ENCODE measurements at places on chromosomes 1 and 21.

- no peak for DNase-seq
These were observed 202.0 kb downstream of the NFIA start for GRCh38 chr1:61284248-61284854.

GRCh38 chr1:240888039-240888786 is 276.3 kb upstream of the GREM2 start:
- peak; percentile 15 for DNase-seq

DNA sequence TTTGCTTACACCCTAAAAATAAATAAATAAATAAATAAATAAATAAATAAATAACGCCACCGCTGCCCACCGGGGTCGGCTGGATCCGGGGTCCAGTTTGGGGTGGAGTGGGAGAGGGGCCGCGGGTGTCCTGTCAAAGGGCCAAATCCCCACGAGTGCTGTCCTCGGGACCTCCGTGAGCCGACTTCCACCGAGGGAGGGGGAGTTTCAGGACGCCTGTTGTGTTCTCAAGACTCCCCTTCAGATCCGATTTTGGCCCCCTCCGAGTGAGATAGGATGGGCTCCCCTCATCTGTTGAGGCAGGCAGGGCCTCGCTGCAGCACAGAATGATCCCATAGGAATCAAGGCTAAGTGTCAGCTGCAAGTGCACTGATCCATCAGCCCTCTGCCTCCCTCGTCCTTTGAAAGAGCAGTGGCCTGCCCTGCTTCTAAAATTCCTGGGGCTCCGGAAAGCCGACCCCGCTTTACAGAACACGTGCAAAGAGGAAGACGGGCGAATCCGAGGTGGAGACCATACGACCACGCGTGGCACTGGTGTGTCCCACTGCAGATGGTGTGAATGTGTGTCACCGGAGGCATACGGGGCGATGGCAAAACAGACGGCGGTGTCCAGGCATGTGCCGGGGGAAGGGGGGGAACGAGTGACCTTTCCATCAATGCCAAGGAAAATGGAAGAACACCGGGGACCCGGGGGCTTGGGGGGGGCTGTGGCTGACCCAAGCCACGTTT is 3880.5 kb downstream of the SRGAP2C start:
- no peak for DNase-seq

GRCh38 chr1:61375082-61375880 is 292.9 kb downstream of the NFIA start:
- DNase-seq, result no peak

GRCh38 chr1:89459081-89459480 is 65.5 kb upstream of the LRRC8B start:
- no peak for DNase-seq

GRCh38 chr1:230149751-230150584 is 82.9 kb downstream of the GALNT2 start:
- DNase-seq, result peak; percentile 42

DNA sequence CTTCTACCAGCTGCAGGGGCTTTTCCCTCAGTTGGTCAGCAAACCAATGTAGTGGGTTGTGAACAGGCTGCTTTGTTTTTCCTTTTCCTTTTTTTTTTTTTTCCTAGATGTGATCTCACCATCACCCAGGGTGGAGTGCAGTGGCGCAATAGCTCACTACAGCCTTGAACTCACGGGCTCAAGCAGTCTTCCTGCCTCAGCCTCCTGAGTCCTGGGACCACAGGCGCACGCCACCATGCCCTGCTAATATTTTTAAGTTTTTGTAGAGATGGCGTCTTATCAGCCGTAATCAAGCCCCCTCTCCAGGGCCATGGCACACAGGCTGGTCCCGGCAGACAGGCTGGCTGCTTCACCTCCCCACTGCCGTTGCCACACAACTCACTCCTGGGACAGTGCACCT is 3.4 kb upstream of the TRIM11 start:
- no peak for DNase-seq

- no peak for DNase-seq
These were observed 554.3 kb upstream of the B3GALT2 start for GRCh38 chr1:193740762-193741161.

DNA sequence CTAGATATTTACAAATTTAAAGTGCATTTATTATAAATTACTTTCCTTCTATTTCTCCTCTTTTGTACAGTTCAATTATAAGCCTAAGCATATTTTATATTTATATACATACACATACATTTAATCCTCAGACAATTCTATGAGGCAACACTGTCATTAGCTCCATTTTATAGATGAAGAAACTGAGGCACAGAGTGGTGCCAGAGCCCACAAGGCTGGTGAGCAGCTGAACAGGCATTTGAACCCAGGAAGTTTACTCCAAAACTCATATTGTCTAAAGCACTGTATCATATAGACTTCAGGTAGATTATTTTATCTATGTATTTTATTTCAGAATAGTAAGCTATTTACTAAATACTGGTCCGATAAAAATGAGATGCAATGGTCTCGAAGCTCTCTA is 52.3 kb downstream of the PTP4A2 start:
- DNase-seq, result no peak

GRCh38 chr1:4393191-4393590 is 261.2 kb upstream of the AJAP1 start:
- DNase-seq, result no peak

DNA sequence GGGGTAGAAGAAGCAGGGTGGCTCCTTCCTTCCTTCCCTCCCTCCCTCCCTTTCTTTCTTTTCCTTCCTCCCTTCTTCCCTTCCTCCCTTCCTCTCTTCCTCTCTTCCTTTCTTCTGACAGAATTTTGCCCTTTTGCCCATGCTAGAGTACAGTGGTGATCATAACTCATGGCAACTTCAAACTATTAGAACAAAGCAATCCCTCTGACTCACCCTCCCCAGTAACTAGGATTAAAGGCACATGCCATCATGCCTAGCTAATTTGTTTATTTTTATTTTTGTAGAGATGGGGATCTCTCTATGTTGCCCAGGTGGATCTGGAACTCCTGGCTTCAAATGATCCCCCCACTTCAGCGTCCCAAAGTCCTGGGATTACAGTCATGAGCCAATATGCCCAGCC is 10.0 kb upstream of the RPE65 start:
- no peak for DNase-seq

- DNase-seq, result no peak
These were observed 81.0 kb downstream of the MAN1C1 start for GRCh38 chr1:25697435-25698217.

- peak; percentile 84 for DNase-seq
These were observed at the start of gene PRDX1 for GRCh38 chr1:45521413-45522323. Gene PRDX1 (minus strand): TSS chr1:45521884. CDS start chr1:45519043, 2,841 bp downstream.

DNA sequence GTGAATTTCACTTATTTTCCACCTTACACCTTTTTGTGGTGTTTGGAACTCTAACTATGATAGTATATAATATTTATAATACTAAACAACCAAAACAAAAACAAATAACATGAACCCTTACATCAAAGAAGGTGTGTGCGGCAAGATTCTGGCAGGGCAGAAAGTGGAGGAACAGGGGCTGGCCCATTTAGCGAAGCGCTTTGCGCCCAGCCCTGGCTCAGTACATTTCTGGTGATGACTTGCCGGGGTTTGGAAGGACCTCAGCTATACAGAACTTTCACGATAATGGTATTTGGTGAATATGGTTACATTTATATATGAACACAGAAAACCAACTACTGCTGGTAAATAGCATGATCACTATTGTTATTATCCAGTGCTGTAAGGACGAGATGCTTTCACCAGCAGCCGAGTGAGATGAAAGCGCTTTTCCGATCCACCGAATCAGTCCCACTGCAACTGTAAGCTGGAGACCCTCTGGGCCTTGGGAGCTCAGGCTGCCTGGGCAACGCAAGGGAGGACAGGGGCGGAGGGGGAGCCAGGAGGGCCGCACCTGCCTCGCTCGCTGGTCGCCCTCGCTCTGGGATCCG is 63.9 kb downstream of the CD247 start:
- DNase-seq, result peak; percentile 8

- DNase-seq, result no peak
These were observed 151.6 kb downstream of the TOMM20 start for GRCh38 chr1:234976861-234977680.

DNA sequence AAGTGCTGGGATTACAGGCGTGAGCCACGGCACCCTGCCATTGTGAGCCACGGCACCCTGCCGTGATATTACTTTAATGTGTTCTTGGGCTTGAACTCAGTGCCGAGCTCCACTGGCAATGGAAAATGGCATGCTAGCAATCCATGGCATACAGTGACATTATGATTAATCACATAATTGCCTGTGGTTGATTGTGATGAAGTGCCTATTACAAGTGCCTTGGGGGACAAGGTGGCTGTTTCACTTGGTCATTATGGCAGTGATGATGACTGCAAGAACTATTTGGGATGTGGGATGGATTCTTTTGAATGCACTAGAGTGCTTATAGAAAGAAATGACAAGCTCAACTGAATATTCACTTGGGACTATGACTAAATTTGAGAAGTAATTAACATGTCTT is 22.3 kb upstream of the HPCAL4 start:
- DNase-seq, result no peak

GRCh38 chr1:55472784-55473183 is 257.6 kb upstream of the USP24 start:
- DNase-seq, result no peak

DNA sequence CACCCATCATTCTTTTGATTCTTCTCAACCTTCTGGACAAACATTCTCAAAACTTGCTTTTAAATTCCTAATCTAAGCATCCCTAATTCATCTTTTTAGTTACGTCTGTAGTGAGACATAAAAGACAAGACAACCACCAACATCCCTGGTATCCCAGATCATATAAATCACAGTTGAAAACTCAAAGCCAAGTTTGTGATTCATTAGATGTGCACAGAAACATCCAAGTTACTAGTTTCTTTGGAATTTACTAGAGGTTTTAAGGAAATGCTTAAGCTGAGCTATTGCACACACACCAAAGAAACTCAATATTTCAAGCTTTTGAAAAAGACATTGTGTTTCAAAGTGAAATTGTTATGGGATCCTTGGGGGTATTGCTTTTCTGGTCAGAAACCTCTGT is 47.6 kb downstream of the ATP6V1G3 start:
- no peak for DNase-seq

GRCh38 chr1:240031009-240031408 is 60.7 kb upstream of the FMN2 start:
- no peak for DNase-seq

DNA sequence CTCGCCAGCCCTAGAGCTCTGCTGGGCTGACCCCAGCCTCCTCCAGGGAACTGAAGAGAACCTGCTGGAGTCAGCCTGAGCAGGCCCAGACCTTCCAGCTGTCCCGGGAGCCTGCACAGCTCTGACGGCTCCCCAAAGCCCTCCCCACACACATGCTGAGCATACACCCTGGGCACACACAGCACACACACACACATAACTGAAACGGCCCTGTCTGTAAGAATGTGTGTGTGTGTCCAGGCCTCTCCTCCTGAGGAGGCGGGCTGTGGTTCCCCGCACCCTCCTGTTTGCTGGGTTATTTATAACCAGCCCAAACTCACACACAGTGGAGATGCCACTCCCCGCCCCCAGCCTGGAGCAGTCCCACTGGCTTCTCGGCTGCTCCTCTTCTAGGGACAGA is 20.2 kb downstream of the SDC3 start:
- no peak for DNase-seq

DNA sequence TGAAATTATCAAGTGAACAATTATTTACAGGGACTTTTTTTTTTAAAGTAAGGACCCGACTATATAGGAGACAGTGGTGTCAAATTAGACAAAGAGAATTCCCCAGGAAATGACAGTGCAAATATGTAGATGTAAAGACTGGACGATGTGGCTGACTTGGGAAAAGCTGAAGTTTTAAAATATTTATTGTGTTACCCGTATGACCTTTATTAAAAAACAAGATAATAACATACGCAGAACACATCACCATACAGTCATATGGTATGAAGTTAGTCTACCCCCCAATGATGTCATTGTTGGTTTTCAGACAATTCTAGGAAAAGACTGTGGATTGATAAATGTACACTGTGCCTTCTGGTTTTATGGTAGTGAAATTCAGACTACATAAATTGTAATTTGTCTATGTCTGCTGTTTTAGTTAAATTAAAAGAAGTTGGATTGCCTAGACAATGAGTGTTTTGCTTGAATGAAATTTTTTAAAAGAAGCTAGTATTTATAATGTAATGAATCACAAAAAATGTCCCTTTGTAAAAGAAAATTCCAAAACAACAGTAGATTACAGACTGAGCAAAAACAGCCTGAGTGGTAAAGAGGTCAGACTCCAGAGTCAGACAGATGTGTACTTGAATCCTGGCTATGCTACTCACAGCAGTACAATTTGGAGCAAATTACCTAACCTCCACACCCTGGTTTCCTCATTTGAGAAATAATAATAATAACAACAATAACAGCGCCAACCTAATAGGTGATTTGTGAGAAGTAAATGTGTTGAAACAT is 15.5 kb upstream of the PDC start:
- DNase-seq, result no peak

- DNase-seq, result no peak
These were observed 396 bp downstream of the ELAVL4 start for GRCh38 chr1:50109116-50109515.

DNA sequence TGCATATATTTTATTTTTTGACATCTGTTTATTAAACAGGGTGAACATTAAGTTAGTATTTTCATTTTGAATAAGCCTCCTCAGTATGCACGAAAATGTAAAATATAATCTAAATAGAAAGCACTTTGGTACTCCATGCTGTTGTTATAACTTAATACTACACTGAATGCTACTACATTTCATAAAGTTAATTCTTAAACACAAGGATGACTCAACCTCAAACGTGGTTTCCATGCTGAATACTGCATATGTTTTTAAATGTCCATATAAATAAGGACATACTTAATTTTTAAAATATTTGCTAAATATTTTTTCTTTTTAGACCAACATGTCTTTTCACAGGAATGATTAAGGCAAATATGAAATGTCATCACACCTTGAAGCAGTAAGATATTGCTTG is 83.9 kb downstream of the USP24 start:
- DNase-seq, result no peak

DNA sequence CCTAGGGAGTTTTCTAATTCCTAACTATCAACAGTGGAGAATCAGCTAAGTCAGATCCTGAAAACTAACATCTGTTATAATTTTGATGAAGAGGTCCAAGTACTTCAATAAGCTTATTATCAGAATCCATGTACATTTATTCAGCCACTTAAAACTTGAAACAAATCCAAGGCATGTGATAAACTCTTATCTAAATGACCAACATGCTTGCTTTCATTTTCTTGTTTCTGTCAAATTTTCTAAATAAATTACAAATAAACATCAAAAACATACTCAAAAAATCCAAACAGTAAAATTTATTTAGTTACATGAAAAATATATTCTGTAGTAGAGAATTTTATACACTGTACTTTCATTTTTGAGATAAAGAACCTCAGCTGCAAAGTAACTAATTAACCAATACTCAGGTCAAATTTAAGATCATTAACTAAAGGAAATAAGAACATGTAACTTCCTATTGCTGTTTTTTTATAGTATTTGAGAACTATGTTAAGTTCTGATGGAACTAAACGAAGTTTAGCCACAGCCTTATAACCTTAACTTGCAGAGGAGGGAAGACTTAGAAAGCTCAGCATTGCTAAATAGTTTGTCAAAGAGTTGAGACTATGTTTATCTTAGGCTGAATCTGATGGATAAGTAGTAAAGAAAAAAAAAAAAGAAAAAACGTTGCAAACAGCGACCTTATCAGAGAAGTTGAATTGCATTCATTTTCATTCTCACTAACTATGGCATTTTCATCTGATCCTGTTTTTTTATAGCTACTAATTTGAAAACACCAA is 44.9 kb downstream of the SYNJ1 start:
- DNase-seq, result no peak

Data from KG1 (cell line).